ENCODE measurements at places on chromosomes 6 and 20.

DNA sequence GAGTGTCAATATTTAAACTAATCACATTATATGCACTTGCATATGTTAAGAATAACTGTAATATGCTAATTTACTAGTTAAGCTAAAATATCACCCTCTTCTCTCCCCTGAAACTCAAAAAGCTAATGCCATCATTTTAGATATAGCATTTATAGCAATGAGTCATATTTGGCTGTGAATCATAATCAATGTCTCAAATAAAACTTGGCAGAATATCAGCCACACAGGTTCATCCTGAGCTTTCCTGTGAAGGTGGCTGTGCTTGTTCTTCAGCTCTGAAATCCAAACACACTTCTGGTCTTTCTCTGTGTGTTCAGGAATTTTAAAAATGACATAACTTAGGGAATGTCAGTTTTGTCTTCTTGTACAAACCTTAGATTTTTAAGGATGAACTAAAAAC lies 12.8 kb upstream of the PNRC1 start:
- DNase-seq = no peak

DNA sequence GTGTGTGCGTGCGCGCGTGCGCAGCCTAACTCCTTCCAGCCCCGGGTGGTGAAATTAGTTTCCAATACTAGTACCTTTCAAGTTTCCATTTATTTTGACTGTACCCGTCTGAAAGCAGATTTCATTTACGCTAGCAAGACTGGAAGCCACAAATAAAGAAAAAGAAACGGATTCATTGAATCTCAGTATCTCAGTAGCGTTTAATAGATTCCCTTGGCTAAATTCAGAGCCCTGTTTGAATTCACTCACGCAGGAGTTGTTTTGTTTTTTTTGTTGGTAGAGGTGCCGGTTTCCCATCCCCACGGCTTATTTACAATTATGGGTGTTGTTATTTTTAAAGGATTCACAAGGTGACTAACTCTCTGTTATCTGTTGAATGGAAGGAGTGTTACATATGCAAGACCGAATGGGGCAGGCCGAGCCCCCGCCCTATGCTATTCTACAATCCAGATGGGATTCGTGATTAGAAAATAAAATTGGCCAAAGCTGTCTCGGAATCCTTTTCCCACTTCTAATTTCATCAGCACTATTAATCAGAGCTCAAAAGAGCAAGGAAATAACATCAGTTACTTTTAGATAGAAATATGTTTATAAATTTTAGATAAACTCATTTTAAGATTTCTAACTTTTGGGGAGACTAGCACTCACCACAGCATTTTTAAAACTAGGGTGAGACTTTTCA lies 2.3 kb upstream of the INSM1 start:
- DNase-seq = no peak

DNA sequence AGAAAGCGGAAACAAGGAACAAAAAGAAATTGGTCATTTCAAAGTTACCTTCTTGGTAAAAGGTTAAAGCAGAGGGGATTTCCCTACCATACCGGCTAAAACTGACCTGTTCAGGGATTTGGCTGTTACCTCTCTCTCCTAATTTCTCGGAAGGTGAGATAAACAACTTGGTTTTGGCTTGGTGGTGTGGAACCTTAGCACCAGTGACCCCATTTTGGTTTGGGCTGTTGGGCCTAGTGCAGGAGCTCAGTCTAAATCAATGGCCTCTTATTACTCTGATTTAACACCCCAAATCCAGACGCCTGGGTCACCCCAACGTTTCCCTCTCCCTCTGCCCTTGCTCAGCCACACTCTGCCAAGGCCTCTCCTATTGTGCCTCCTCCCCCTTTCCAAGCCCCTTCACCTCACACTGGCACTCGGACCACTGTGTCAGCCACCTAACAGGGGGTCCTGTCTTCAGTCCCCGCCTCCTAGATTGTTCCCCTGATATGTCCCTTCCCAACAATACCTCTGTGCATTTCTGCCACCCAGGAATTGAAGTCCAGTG lies 8.3 kb downstream of the NCR2 start:
- no peak for DNase-seq

GRCh38 chr6:8329562-8329961 lies 105.8 kb downstream of the SLC35B3 start:
- no peak for DNase-seq

GRCh38 chr20:64189530-64189966 lies 25.3 kb downstream of the MYT1 start:
- DNase-seq = no peak

DNA sequence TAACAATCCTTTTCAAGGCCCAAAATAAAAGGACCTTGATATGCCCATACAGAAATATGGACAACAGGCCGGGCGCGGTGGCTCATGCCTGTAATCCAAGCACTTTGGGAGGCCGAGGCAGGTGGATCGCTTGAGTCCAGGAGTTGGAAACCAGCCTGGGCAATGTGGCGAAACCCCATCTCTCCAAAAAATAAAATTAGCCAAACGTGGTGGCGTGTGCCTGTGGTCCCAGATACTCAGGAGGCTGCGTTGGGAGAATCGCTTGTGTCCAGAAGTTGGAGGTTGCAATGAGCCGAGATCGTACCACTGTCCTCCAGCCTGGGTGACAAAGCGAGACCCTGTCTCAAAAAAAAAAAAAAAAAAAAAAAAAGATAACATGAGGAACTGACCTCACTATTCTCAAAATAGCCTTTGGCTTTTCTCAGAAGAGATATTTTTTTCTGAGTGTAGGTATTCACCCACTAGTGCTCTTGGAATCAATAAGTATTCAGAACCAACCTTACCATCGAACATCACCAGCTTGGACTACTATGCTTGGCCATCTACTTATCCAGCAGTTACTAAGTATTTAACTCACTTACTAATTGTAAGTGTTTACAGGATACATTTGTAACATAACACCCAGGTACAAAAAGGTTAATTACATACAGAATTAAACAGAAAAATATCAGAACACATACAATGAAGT lies 99.2 kb downstream of the OR2B2 start:
- DNase-seq = no peak

DNA sequence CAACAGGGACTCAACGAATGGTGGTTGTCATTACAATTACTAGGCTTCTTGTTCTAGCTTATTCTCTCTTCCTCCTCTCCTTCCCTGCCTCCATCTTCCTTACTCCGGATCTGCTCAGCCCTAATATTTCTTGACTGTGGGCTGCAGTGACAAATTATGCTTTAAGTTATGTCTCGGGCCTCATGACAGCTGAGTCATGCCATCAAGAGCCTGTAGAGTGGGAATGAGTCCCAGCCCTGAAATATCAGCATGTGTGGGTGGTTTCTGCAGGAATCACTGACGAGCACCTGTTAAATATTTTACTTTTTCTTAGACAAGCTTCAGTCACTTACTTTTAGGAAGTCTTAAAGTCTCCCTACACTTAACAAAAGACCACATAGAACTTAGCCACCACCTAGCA lies 83.1 kb upstream of the CBLN4 start:
- no peak for DNase-seq

GRCh38 chr20:63067721-63068560 lies 61.2 kb upstream of the BHLHE23 start:
- no peak for DNase-seq

DNA sequence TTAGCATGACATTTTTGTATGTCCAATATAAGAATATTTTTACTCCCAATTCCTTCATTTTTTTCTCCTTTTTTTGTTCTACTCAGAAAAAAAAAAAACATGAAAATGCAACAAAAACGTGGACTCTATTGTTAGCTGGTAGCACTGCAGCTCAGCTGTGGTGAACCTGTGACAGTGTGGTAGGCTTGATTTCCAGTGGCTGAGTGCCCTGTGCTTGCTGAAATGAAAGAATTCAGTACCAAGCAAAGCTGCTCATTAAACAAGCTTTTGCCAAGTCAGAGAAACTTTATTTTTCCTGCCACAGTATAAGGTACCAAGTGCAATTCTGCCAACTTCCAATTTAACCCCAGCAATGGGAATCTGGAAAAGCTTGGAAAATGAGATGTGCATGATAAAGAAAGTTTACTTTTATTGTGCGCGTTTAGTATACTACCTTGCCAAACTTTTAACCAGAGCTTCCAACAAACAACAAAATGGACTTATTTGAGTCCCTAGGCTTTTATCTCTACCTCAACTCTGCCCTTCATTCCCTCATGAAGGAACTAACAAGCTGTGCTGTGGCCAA lies 215.2 kb downstream of the SLC35F1 start:
- DNase-seq = no peak

GRCh38 chr20:47428164-47428563 lies 71.7 kb upstream of the ZMYND8 start:
- DNase-seq = no peak

All from stimulated activated CD4-positive, alpha-beta T cell treated with anti-CD3 and anti-CD28 coated beads, Interleukin-2, amount 100 ng/mL, for 48 hours (primary cell).